ENCODE measurements at places on chromosomes 3 and 15.

GRCh38 chr15:36430726-36431265, 148.6 kb upstream of the CDIN1 start:
- no peak for DNase-seq

DNA sequence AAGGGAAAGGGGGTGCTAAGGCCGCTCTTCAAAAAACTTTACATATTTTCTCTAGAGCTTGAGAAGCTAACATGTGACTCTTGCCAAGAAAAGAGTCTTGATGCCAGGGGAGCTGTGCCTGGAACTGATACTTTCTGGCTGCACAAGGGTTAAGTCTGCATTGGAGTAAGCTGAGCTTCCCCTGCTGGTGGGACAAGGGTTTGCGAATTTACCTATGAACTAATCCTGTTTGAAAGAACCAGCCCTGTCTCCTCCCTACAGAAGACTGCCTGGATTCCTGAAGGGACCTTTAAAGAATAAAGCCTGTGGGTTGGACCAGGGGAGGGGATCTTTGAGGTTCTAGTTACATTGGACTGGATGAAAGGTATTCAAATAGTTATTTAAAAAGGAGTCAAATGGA, 58.3 kb upstream of the EPHA3 start:
- no peak for DNase-seq

GRCh38 chr3:128473737-128474136, 7.0 kb upstream of the DNAJB8 start:
- no peak for DNase-seq

DNA sequence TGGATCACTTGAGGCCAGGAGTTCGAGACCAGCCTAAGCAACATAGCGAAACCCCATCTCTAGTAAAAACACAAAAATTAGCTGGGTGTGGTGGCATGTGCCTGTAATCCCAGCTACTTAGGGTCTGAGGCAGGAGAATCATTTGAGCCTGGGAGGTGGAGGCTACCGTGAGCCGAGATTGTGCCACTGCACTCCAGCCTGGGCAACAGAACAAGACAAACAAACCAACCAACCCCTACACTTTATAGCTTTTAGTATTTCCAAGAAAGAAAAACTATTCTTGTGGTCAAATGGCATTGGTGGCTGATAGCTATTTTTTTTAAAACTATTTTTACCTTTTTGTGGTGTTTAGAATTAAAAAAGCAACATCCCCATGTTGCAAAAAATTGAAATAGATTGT, 7.2 kb downstream of the TMEM45A start:
- DNase-seq: no peak

GRCh38 chr15:83208367-83208661, 691 bp upstream of the HDGFL3 start:
- DNase-seq: peak; percentile 10

DNA sequence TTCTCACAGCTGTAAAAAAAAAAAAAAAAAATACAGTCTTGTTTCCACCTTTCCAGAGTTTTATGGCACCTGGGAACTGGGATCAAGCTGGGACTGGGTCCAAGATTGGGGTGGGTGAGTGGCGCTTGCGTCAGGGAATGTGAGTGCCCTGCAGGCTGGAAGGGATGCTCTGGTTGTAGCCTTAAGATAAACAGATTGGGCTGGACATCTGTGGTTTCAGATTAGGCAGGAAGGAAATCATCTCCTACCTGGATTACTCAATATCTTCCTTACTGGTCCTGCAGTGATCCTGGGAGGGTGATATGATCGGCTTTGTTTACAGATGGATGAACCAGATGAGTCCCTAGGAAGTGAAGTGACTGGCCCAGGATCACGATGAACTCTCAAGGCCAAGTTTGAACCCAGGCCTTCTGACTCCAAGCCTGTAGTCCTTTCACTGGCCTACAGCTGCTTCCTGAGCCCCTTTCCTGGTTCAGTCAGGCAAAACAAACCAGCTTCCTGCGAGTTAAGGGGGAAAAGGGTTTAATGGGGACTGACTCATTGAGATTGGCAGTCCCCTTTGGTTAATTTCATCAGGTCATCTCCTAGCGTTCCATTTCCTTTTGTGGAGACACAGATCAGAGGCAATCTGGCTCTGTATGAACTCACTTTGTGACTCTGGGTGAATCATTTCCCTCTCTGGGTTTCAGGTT, 179.8 kb downstream of the THSD4 start:
- DNase-seq: peak; percentile 94

- no peak for DNase-seq
Observed at GRCh38 chr3:77648214-77648613, 608.3 kb downstream of the ROBO2 start.

DNA sequence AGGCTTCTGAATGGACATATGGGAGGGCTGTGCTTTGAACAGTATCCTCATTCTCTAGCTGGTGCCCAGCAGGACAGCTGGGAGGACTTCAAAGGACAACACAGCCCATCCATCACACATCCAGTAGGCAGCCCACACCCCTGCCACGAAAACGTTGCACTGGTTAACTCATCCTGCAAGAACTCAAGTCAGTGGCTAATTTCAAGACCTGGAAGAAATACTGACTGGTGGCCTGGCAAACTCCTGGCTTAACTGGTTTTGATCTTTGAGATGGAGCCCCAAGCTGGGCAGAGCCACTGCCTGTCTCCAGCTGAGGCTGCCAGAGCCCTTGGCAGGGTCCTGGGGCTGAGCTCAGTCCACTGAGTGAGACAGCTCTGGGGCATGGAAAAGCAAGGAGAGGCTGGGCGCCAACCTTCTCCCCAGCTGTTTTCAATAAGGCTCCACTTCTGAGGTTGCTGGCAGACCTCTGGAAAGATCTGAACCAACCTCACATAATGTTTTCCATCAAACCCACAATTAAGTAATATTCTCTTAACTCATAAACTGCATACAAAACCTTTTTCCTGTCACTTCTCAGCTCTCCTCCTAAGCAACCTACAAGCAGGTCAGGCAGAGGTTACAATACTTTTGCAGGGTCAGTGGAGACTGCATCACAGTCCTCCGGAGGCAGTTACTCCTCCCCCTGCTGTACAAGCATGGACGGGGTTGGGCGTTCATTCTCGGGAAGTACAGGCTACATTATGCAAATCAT, 110.3 kb downstream of the MYLK start:
- DNase-seq: no peak

- DNase-seq: no peak
Observed at GRCh38 chr3:48709051-48709461, 8.0 kb downstream of the IP6K2 start.

GRCh38 chr15:76376029-76376428, 39.5 kb downstream of the ISL2 start:
- no peak for DNase-seq

GRCh38 chr3:47365213-47366153, 15.3 kb upstream of the PTPN23 start:
- DNase-seq: peak; percentile 28

GRCh38 chr3:65732051-65732935, 306.4 kb downstream of the MAGI1 start:
- peak; percentile 42 for DNase-seq

- DNase-seq: no peak
Observed at GRCh38 chr3:6249679-6250078, 611.2 kb upstream of the GRM7 start.

DNA sequence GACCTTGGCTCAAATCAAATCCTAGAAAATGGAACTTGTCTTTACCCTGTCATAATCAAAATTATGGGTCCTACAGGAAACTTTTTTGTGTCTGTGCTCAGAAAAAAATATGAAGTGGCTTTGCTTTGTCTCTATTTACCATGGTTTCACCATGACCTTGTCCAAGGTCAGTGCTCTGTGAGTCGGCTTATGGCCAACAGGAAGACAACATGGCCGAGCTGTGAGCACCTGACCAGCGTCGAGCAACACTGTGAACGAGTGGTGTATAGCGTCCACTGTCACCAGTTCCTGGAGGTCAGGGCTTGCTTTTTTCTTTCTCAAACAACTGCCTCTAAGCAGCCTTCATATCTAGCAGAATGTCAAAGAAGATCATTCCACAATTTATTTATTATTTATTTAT, 67.9 kb downstream of the MYO1E start:
- no peak for DNase-seq

DNA sequence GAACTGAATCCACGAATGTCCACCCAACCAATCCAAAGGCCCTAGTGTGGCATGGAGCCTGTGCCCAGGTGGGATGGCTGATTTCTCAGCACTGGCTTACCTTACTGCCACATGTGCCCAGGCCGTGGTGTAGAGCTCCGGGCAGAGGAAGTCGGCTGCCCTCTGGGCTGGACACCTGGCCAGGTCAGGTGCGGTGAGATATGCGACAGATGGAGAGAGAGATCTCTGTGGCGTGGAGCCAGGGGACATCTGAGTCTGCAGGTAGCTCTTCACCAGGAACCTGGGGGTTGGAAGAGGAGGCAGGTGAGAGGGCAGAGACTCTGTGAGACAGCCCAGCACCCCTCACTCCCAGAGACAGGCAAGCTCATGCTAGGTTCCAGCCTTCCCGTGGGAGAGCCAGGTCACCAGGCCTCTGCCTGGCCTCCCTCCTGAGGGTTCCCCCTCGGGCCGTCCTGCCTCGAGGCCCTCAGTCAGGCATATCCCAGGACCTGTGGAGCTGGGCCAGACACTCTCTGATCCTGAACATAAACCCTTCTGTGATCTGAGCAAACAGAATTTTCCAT, 12.6 kb downstream of the ACOX2 start:
- no peak for DNase-seq

GRCh38 chr3:123377243-123377740, 71.6 kb downstream of the ADCY5 start:
- DNase-seq: no peak

DNA sequence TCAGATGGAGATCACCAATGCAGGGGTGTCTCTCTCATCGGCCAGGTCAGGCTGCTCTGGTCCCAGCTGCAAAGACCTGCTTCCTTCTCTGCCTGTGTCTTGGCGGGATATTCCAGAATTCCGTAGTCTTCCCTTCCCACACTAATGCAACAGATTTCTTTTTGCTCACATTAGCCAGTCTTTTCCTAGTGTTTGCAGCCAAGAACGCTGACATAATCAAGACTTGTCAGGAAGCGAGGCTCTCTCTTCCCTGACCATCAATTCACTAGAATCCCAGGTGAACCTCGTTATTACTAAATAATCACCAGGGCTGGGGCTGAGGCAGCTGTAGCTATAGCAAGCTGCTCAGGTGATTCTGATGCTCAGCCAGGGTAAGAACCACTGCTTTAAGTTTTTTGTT, 43.2 kb upstream of the ACKR4 start:
- no peak for DNase-seq

- DNase-seq: peak; percentile 1
Observed at GRCh38 chr3:38404286-38404685, 49.4 kb upstream of the ACVR2B start.

DNA sequence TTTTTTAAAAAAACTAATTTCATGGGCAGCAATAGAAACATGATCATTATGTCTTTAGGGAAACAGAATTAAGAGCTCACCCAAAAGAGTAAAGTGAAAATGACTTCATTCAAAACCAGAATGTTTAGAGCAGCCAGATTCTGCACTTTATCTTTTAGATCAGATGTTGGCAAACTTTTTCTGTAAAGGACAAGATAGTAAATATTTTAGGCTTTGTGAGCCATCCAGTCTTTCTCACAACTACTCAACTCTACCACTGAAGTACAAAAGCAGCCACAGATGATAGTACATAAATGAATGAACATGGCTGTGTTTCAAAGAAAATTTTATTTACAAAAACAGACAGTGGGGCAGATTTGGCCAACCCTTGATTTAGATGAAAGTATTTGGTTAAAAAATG, 84.5 kb downstream of the SETD2 start:
- no peak for DNase-seq

- DNase-seq: no peak
Observed at GRCh38 chr3:153171918-153172317, 9.9 kb downstream of the RAP2B start.

DNA sequence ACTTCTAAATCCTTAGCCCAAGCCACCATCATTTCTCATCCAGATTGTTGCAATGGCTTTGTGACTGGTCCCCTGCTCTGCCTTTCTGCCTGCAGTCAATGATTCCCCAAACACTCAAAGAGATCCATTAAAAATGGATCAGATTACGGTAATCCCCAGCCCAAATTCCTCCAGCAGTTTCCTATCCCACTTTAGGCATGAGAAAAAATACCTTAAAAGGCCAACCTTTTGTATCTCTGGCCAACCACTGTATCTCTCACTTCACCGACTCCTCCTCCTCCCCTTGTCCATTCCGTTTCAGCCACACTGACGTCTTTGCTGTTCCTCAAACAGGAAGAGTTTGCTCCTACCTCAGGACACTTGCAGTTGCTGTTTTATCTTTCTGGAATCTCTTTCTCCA, 20.9 kb upstream of the IL1RAP start:
- no peak for DNase-seq

- DNase-seq: peak; percentile 71
Observed at GRCh38 chr3:184289426-184289938, 9.6 kb upstream of the PSMD2 start.

DNA sequence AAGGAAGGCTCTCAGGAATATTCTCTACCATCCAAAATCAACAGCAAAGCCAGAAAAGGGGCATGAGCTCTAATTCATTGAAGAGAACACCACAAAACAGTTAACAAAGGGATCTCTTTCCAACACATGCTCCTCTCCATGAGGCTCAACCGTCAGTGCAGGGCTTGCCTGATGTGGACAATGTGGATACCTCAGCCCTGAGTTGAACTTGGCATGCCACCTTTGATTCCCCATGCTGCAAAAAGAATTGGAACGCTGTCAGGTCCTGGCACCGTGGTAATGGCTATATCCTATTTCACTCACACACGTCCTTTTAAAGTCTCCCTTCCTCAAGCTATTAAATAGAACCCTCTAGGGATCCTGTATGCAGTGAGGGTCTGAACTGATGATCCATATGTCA, 30.7 kb upstream of the IP6K2 start:
- DNase-seq: no peak

- no peak for DNase-seq
Observed at GRCh38 chr15:48603123-48603500, 42.4 kb downstream of the FBN1 start.

GRCh38 chr3:150920236-150920635, 15.0 kb upstream of the MINDY4B start:
- DNase-seq: no peak

GRCh38 chr3:178597371-178597770, 61.1 kb downstream of the KCNMB2 start:
- no peak for DNase-seq

DNA sequence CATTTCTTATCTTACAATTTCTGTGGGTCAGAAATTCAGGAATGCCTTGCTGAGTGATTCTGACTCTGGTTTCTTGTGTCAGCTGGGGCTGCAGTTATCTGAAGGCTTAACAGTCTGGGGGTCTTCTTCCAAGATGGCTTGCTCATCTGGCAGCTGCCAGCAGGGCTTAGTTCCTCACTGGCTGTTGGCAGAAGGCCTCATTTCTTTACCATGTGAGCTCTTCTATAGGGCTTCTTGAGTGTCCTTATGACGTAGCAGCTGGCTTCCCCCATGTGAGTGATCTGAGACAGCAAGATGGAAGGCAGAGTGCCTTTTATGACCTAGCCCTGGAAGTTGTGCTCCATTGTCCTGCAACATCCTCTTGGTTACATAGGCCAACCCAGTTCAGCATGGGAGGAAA, 82.0 kb upstream of the PDZRN3 start:
- DNase-seq: no peak

GRCh38 chr3:154616298-154616697, 186.3 kb upstream of the GPR149 start:
- no peak for DNase-seq

Measured in suppressor macrophage treated with lipopolysaccharide for 1 hour (primary cell).